Activated naive CD8-positive, alpha-beta T cell treated with anti-CD3 and anti-CD28 coated beads for 36 hours (primary cell): ENCODE measurements at places on chromosomes 1 and 21.

DNA sequence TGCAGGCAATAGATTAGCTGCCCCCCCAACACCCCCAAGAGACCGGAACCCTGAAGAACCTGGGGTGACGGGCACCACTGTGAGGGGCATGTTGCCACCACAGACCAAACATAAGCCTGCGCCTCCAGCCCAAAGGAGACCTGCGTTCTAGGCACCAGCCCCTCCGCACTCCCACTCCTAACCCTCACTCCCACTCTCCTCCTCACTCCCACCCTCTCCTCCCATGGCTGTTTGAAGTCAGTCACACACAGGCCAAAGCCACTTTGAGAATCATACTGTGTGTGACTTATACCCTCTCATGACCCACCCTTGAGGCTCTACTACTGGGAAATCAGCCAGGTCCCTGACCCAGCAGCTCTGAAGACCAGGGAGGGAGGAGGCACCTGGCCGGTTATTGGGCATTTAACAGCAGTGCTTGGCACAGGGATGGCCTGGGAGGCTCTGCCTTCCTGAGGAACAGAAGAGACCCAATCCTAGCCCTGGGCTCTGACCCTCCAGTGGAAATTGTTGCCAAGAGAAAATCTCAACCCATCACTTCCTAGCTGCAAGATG lies 43.5 kb downstream of the FBXO2 start:
- DNase-seq = no peak

DNA sequence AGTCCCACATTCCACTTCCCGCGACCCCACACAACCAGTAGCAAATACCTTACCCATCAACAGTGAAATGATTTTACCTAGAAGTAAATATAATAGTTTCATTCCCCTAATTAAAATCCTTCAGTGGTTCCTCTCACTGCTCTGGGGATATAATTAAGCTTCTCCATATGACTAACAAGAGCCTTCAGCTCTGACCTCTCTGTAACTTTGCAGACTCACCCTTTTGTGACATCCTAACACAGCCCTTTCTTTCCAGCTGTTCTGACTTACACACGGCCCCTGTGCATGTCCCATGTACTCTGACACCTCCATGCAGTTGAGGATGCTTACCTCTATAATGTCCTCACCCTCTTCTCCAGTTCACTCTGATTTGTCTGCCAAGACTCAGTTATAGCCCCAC lies 137.3 kb upstream of the SPAG17 start:
- DNase-seq = no peak

GRCh38 chr1:213564215-213564659 lies 423.5 kb upstream of the PROX1 start:
- no peak for DNase-seq

GRCh38 chr1:179103999-179104398 lies 22.1 kb downstream of the TOR3A start:
- no peak for DNase-seq

DNA sequence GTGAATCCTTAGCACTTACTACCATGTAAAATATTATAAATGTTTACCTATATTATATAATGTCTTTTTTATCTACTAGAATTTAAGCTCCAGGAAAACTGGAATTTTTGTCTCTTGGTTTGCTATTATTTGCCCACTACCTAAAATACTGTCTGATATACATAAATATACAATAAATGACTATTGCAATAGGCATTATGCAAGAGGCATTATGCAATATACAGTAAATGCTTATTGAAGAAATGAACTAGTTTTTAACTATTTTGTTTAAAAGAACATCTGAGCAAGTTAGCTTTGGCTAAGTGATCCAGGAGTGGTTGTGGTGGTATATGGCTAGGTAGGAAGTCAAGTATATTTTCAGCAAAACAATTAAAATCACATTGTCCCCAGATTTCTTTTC lies 640.2 kb upstream of the PKN2 start:
- DNase-seq = no peak

GRCh38 chr1:197356723-197357533 lies 88.9 kb downstream of the CRB1 start:
- DNase-seq = peak; percentile 3

DNA sequence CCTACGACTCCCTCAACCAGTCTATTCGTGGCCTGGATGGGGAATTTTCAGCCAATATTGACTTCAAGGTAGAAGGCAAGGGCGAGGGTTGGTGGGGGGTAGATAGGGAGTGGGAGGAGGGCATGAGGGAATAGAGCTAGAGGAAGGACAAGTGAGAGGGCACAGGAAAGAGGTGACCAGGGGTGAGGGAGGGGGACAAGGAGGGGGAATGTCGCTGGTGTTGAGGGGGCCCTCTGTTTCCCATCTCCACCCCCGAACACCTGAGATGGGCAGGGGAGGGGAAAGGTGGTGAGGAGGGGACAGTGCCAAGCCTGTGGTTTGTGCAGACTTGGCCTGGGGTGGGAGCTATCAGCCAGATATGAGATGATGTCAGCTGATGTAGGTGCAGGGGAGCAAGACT lies 8.3 kb upstream of the ADAM15 start:
- DNase-seq = no peak

GRCh38 chr1:10632691-10633090 lies 157.9 kb downstream of the PEX14 start:
- no peak for DNase-seq

DNA sequence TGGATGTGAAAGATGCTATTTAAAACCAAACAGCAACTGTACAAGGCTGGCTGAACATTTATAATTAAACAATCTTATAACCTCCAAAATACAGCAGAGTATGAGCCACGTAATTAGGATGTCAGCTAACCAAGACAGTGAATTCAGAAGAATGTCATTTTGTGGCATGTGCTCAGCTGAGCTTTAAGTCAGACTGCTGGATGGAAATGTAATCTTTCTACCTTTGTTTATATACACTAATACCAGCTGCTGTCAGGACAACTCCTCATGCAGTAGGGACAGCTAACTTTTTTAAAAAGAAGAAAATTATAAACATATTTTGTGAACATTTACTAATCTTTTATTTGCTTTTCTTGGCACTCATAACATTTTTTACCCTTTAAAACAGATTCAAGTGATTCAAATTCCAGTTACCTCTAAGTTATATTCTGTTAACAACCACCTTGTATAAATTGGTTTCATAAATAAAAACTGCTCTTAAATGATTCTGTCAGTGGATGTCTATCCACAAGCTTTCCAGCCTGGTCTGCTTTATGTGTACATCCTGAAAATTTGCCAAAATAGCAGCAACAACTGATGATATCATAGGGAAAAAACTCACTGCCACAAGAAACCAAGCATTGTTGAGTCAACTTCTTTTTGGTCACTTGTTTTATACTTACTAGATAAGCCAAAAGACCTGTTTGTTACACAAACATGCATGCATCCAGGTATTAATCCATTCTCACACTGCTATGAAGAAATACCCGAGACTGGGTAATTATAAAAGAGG lies 36.1 kb downstream of the DPH5 start:
- DNase-seq = no peak

DNA sequence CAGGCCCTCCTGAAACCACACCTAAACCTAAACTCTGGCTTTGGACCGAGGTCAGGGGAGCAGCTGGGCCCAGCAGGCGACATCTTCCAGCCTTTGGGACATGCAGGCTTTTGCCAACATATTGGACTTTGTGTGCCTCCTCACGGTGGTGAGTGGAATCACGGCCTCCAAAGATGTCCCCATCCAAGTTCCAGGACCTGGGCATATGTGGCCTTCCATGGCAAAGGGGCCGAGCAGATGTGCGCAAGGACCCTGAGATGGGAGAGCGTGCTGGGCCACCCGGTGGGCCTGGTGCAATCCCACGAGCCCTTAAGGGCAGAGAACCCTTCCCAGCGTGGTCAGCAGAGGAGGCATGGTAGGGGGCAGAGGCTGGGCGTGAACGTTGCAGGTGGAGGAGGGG lies 160.8 kb upstream of the C1orf174 start:
- no peak for DNase-seq

DNA sequence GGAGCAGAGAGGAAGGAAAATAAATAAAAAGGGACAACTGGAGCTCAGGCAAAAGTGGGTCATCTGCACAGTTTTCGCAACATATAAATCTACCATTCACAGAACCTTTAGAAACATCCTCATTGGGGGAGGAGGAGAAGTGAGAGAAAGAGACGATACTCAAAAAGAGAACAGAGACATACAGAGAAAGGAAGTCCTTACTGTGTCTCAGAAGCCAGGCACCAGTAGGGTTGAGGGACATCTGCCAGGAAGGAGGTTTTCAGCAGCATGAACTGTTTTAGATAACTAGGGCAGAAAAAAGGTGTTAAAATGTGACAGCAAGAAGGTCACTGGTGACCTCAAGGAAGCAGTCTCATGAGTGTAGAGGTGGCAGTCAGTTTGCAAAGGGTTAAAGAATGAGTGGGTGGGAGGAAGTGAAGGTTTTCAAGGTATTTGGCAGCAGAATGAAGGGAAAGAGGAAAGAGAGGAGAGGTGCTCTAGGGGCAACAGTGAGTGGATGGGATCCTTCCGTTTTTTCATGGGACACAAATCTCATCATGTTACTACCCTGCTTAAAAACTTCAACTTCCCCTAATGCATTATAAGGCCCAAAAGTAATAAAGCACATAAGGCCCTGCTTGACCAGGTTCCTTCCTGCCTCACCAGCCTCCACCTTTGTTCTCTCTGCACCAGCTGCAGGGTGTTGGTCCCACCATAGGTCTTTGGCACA lies 9.5 kb downstream of the JAK1 start:
- peak; percentile 57 for DNase-seq
